ENCODE measurements at places on chromosomes 6 and 20. TPM values are rescaled to one million over a fixed set of nuclear protein-coding genes. Genes with fewer than 3 reads are reported as not detected.

GRCh38 chr20:1888796-1889463, 6.3 kb upstream of the SIRPA start:
- peak; percentile 45 for DNase-seq

Gene FUT9
- 1.0 TPM for total RNA-seq

GRCh38 chr20:59101961-59102360, 59.4 kb upstream of the PRELID3B start:
- DNase-seq = no peak

DNA sequence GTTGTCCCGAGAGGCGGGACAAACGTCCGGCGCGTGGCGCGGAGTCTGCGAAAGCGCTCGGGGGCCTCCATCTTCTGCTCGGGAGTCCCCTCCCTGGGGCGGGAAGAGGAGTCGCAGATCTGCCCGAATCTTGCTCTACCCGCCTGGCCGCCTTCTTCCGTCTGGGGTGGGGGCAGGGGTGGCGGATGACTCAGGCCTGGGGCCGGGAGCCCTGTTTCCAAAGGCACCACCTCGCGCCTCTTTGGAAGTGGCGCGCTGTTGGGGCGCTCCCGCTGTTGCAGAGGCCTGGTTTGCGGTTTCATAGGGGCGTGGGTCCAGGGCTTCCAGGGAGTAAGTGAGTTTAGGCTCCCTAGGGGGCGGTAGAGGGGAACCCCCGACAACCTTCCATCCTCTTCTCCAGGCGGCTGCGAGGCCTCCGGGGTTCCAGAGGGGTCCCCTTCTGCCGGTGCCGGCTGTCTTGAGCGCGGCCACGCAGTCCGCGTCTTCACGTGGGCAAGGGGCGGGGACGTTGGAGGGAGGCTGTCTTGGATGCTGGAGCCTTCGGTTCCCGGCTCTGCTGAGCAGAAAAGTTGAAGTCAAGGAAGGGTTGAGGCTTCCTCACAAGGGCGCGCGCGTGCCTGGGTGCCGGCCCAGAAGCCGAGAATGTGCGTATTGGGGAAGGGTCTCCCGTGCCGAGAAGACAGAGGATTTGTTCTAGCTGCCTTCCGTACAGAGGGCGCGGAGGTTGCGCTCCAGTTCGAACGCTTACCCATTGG, 2.6 kb upstream of the TFAP2C start:
- DNase-seq = peak; percentile 71

GRCh38 chr20:43953919-43954592, 39.4 kb downstream of the TOX2 start:
- no peak for DNase-seq

DNA sequence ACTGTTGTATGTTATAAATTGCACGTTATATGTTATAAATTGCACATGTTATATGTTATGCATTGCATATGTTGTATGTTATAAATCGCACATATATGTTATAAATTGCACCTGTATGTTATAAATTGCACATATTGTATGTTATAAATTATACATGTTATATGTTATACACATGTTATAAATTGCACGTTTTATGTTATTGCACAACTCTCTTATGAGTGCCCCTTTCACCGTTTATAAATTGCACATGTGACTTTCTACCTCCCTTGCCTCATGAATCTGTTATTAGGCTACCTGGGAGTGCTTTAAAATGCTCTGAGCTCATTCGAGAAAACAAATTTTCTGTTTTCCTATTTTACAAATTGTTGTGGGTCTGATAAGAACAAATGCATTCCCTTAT, 84.1 kb downstream of the RNF182 start:
- no peak for DNase-seq

DNA sequence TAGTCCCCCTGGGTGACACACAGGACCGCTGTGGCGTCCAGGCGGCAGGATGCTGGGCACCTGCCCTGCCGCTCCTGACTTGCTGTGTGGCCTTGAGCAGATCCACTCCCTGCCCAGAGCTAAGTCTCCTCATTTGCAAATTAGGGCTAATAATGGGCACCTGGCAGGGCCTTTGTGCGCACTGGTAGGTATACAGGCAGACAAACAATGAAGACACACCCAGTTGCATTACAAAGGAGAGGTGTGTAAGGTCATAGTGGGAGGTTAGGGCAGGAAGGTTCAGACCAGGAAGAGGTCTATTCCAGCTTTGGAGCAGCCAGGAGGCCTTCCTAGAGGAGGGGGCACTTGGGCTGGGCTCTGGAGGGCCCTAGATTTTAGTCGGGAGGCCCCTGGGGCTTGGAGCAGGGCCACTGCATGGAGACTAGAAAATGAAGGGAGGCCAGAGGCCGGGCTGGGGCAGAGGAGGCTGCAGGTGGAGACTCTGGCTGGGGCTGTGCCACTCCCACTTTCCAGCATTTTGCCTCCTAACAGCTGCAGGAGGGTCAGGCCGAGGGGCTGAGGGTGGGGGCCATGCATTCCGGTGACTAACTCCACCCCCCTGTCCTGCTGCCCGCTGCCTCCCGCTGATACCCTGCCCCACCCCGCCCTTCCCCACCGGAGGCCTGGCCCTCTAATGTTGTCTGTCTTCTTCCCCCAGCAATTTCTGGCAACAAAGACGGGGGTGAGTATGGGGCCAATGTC, 28.5 kb downstream of the MYH7B start:
- DNase-seq = no peak

Gene DHX35
- 10.6 TPM for total RNA-seq

Gene NEU1
- 402 TPM for total RNA-seq

- no peak for DNase-seq
These were observed 53.8 kb upstream of the CD83 start for GRCh38 chr6:14063756-14064155.

GRCh38 chr20:4230185-4230584, 214.8 kb upstream of the RNF24 start:
- no peak for DNase-seq

DNA sequence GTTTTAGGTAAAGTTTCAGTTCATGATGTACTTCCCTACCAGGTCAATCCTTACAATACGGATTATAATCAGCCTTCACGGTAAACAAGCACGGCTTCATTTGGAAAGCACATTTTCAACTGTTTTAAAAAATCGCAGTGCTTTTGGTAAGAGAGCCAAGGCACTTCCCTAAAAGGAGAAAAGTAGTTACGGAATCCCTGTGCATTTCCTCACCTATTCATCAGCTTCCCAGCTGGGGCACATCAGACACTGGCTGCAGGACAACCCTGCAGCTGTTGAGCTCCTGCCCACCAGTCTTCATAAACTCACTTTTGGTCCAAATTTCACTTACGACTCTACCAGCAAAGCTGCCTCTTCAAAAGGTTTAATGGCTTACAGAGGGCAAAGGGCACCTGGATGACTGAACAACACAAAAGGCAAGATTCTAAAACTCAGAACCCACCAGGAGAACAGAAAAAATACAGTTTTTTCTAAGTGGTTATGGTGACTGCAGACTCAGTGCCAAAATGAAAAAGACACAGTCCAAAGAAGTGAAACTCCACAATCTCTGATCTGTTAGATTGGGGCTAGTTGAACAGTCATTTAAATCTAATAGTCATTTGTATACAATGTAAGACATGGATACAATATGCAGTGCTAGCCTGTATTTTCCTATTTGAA, 7.5 kb downstream of the SNX5 start:
- no peak for DNase-seq

DNA sequence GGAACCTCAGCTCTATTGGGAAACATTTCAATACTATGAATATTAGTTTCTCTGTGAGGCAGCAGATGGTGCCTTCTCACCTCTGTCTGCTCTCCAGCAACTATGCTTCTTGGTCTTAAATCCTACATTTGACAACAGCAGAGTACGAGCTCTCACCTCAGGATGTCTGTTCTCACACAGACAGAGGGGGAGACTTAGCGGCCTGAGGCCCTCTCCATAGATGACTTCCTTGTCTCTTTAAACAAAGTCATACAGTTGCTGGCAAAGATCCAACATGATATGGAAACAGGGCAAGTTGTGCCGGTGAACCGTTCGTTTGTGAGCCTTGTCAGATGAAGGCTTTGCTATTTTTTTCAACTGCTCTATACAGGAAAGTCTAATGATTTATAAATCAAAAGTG, 43.7 kb upstream of the GABRR1 start:
- peak; percentile 60 for DNase-seq

Gene SPATA2
- 5.9 TPM for total RNA-seq

Gene KHDC1L
- total RNA-seq = not detected

GRCh38 chr6:165042912-165043311, 266.5 kb downstream of the C6orf118 start:
- DNase-seq = no peak

Gene HLA-DMB
- total RNA-seq = 1.0 TPM

Gene CST2
- total RNA-seq = not detected

DNA sequence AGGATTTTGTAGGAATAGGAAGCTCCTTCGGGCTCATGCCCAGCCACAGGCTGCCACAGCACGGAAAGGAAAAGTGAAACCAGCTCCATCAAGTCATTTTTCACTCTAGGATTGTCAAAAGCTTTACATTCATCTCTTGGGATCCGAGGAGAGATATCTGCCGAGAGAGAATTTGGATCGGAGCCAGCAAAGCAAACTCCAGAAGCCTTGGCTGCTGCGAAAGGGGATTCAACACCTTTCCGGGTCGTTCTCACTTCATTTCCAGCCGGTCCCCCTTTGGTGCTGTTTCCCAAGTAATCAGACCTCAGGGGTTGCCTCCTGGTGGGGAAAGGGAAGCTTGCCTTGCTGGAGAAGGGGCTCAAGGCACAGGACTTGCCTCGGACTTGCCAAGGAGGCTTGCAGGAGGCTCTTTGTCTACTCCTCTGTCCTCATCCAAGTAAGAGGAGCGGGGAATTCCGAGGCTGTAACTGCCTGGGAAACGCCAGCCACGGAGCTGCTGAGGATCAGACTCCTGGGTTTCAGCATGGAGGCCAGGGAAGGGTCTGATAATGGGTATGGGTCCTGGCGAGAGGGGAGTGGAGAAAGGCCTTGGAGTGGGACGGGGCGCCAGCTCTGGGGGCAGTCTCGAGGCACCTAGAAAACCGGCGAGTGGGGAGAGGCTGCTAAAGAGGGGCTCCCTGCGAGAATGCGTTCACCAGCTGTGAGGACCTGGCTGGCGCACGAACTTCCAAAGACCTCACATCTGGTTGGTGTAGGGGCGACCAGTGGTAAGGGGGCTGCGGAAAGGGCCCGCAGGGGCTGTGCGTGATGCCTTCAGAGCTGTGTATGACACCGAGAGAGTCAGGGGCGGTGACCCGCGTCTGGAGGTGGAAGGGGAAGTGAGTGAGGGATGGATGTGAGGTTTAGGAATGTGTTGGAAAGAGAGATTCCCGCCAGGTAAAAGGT, 702 bp downstream of the ETV7 start:
- peak; percentile 64 for DNase-seq

- no peak for DNase-seq
These were observed 185.6 kb downstream of the OR2B2 start for GRCh38 chr6:27726619-27727023.

DNA sequence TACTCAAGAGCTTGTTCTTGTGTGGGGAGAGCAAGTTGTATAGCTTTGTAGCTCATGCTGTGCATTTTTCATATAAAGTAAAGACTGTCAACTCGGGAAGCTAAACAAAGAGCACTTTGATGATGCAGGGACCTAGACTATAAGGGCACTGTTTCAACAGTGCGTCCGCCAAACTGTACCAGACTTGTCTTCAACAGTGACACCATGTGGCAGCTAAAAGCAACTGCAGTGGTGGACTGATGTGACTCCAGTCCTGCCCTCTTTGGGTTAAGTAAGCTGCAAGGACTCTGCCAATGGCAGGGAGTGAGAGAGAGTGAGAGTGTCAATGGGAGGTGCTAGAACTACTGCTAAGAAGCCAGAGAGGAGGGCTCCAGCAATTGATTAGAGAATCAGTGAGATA, 48.1 kb upstream of the MC3R start:
- no peak for DNase-seq

- DNase-seq = peak; percentile 59
These were observed 2.9 kb downstream of the LAMA5 start for GRCh38 chr20:62363920-62364851.

GRCh38 chr20:49698477-49698876, 15.2 kb downstream of the B4GALT5 start:
- DNase-seq = no peak

Gene GPR31
- not detected for total RNA-seq

Gene DOK5
- total RNA-seq = 7.0 TPM

DNA sequence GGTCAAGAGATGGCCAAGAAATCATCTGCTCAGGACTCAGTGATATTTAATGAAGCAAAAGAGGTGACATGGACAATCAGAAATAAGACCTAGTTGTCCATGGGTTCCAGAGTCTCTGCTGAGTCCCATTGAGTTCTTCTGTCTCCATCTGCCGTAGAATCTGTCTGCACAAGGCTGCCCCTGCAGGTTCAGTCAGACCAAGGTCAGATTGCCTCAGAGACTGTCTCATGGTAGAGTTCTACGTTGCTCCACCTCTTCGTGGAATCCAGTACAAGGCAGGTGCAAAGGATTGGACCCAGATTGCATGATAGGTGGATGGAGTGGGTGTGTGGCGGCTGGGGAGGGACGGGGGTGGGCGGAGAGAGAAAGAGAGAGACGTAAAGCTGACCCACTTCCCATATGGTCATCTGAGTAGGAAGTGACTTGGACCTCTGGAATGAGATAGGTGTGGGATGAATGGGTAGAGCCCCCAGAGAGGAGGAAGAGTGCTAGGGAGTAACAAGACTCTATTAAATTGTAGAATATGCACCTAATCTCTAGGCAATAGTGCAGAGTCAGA, 75.3 kb downstream of the SOBP start:
- no peak for DNase-seq

Gene SRC
- total RNA-seq = 45.5 TPM

Data from hepatocyte (in vitro differentiated cells).